ENCODE measurements at places on chromosomes 6 and 20.
A peak's percentile ranks its signal among the peaks of the same experiment; 100 is the strongest.

DNA sequence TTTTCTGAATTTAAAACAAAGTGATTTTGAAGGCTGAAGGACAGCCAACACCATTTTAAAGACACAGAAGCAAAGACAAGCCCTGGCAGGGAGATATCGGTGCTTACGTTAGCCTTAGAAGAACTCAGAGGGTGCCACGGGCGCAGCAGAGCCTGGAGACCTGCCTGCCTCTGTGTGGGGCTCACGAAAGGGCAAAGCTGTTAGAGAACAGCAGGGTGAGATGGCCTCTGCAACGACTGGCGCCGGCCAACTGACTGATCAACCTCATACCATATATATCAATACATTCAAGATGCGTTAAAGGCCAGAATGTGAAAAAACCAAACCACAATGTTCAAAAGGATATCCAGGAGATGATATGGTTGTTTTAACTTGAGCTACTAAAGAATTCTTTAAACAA is 151.0 kb upstream of the RPS6KA2 start:
- no peak for DNase-seq

GRCh38 chr20:1477896-1478490 is 11.3 kb upstream of the NSFL1C start:
- DNase-seq = no peak

- no peak for DNase-seq
These were observed 52.1 kb upstream of the PKIB start for GRCh38 chr6:122558080-122558479.

GRCh38 chr20:14992961-14993360 is 655.5 kb upstream of the FLRT3 start:
- DNase-seq = no peak

DNA sequence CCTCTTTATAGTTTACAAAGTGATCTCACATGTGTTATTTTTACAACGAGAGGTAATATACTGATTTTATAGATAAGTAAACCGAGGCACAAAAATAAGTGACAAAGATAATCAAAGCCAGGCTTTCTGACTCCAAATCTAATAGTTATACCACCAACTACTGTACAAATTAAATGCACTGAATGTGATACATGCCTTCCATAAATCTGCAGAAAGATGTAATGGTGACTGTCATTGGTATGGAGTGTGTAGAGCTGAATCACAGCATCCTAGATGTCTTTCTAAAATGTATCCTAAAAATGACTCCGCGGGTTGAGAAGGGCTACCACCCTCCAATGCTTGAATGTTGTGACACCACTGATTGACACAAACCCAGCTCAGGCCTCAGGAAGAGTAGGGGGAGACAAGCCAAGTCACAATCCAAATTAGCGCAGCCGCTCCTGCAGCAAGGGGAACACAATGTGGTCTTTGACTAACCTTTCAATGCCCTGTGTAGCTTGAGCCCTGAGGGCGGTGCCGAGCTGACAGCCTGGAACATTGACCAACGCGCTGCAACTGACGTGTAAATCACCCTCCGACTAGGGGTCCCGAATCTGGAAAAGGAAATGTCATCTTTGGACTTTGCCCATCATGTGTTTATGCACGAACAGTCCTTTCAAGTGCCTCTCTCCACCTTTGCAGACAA is 136.8 kb downstream of the OLIG3 start:
- DNase-seq = no peak

DNA sequence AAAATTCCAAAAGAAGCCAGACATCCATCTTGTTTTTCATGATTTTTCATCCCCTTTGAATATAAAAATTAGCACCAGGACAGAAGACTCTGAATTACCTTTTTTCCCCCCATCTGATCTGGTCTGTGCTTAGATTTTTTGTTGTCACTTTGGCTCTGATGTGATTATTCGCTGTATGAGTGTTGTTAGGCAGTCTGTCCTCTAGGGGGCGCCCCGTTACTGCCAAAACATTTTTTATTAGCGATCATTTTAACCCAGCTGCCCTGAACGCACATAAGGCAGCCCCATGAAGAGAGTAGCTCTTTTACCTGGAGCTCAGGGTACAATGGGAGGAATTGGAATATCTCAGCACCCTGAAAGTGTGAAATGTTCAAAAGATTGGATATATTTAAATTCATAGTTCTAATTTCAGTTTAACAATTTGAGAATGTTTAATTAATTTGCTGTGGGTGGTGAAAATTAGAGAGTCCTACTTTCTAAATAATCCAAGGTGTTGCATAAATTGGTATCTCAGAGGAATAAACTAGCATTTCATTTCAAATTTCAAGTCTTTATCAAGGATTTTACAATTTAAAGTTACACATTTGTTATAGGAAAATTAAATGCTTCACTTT is 60.8 kb downstream of the PRPH2 start:
- peak; percentile 62 for DNase-seq

- no peak for DNase-seq
These were observed 20.7 kb upstream of the SLC2A12 start for GRCh38 chr6:134073161-134073560.

DNA sequence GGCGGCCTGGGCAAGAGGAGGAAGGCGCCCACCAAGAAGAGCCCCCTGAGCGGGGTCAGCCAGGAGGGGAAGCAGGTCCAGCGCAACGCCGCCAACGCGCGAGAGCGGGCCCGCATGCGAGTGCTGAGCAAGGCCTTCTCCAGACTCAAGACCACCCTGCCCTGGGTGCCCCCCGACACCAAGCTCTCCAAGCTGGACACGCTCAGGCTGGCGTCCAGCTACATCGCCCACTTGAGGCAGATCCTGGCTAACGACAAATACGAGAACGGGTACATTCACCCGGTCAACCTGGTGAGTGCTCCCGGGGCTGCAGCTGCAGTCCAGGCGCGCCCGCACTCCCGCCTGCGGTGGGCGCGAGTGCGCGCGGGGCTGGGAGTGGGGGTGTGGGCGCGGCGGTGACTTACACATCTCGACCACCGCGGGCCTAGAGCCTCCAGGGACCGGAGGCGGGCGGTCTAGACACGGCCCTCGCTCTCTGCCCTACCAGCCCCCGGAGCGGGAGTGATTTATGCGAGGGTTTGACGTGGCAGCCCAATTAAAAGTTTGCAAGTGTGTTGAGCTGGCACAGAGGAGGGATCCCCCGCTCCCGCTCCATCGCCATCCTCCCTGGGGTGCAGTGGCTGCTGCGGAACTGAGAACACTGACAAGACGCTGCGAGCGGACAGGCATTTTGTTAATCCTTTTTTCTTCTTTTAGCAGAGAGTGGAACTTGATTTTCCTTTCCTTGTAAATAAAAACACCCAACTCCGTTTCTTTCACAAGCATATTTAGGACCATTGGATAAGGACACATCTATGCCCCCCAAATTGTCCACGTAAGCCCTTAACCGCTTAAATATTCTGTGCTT is 867 bp downstream of the TCF21 start:
- no peak for DNase-seq

DNA sequence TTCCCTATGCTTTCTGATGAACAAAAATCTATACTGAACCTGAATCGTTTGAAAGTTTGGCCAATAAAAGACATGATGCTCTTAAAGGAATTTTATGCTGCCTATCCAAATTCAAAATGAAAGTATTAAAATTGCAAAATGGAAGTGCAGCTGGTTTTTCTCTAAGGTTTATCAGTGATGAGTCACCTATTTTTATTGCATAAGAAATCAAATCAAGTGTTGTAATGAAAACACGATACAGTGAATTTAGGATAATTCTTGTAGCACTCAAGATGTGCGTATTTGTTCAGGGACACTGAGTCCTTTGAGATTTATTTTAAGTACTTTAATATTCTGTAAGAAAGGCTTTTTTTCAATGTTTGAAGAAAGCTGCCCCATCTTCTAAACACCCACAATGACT is 409.5 kb downstream of the ADGRB3 start:
- DNase-seq = no peak

GRCh38 chr6:112457886-112458285 is 110.8 kb downstream of the RFPL4B start:
- DNase-seq = no peak

DNA sequence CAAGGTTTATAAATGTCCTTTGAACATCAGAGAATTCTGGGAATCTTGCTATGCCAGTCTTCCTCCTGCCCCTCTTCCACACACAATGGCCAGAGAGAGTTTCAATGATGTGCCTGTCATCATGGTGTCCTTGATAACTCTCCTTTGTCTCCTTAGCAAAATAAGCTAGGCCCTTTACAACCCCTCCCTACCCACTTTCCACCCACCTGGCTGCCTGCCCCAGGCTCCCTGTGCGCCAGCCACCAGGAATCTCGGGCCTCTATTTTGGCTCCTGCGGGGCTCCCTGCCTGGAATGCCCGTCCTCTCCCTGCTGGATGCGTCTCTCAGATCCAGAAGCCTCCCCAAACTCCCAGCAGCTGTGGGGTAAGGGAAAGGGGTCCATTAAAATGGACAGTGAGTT is 60.9 kb downstream of the NCR2 start:
- no peak for DNase-seq

DNA sequence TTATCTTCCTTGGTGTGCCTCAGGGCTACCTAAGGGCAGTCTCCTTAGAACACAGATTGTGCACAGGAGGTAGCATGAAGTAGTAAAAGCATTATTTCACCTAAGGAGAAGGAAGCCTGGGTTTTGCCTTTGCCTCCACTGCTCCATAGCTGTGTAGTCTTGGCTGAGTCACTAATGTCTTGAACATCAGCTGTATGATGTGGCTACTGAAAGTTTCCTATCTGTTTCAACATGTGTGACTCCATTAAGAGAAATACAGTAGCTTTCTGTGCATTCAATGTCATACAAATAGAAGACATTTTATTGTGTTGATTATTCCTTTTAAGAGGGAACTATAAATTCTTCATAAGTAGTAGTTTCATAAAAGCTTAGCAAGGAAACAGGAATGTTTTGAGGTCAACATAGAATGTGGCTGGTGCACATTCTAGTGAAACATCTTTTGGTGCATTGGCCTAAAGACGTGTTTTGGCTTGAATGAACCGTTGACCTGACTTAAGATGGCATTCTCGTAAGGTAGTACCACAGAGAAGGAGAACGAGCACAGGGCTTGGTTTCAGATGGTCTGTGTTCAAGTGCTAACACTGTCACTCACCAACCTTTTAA is 70.6 kb downstream of the CTNNBL1 start:
- DNase-seq = no peak

- DNase-seq = no peak
These were observed 50.7 kb upstream of the ENPP4 start for GRCh38 chr6:46079061-46079460.

- no peak for DNase-seq
These were observed at the start of gene DEFB132 for GRCh38 chr20:257419-257818. Gene DEFB132, plus strand, starts transcription at chr20:257724. Its CDS starts 55 bp downstream, at chr20:257779.

DNA sequence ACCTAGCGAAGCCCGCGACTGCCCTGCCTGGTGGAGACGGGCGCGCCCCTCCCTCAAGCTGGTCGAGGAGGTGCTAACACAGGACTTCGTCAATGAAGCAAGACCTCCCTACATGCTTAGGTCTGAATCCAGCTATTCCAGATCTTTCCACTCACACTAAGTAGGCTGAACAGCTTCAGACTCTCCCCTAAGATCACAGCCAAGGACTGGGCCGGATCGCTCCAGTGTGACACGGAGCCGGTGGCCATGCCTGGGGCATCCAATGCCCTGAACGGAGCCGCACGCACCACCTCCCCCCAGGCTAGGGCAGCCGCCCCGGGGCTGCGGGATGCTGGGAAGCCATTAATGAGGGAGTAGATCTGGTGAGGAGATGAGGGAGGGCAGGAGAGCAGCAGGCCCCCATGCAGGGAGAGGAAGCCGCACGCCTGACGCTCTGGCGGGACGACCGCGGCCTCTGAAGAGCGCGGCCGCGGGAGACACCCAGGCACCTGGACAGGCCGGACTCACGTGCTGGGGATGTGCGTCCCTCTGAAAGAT is 200.0 kb downstream of the WDR27 start:
- DNase-seq = no peak

DNA sequence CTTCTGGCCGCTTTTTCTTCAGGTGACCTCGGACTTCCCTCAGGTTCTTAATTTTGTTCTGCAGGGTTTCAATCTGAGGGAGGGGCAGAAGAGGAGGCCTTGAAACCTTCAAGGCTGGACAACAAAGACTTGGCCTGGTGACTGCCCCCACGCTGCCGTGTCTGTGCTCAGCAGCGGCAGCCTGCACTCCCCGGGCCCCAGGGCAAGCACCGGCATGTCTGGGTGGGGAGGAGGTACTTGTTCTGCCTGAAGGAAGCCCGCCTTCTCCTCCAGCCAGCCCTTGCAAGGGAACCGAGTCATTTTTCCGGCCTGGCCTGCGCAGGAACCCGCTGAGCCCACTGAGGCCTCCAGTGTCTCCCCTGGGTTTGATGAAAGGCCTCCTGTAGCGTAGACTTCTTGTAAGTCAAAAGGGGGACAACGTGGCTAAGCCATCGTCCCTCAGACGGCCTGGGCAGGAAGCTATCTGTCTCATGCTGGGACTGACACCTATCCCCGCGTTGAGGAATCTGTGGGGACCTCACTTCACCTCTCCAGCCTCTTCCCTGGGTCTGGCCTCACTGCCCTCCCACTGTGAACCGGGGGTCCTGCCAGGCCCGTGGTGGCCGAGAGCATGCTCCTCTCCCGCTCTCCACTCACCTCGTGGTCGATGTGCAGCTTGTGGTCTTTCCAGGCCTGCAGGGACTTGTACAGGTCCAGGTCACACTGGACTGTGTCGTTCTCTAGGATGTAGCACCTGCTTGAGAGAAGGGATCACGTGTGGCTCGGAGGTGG is 119.9 kb downstream of the SULF2 start:
- DNase-seq = no peak

DNA sequence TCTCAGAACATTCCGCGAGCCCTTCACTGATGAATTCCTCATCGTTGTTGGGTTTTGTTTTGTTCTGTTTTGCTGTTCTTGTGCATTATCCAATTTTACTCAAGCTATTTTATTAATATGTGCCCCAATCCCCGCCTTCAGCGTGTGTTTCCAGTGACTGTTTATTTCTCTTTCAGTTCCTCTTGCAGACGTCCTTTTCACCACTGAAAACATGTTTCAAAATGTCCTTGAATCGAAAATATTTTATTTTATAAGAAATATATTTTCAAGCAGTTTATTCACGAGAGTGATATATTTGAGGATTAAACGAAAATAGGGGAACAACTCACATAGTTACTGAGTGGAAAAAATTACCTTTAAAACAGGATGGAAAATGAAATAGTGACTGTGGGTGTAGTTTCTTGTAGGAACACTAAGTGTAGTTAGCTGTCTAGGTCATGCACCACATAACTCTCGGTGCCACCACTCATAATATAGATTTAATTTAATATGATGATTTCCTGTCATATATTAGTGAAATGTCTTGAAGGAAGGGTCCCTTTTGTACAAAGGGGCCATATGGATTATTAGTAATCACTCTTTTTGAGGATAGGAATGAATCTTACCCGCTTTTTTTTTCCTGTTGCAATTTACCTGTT is 45.3 kb upstream of the HDDC2 start:
- DNase-seq = no peak

- no peak for DNase-seq
These were observed 95.7 kb upstream of the POPDC3 start for GRCh38 chr6:105275542-105275941.

DNA sequence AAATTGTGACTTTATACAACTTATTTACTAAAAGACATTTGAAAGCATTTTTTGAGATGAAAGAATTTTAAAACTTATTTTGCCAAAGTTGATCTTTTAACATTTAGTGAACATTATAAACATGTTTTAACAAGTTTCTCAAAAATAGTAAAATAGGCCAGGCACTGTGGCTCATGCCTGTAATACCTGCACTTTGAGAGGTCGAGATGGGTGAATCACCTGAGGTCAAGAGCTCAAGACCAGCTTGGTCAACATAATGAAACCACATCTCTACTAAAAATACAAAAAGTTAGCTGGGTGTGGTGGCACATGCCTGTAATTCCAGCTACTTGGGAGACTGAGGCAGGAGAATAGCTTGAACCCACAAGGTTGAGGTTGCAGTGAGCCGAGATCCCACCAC is 78.6 kb downstream of the CLVS2 start:
- no peak for DNase-seq

All from activated CD4-positive, CD25-positive, alpha-beta regulatory T cell (primary cell).